CD4-positive, alpha-beta memory T cell (primary cell): ENCODE measurements at places on chromosomes 12 and 14.
A peak's percentile ranks its signal among the peaks of the same experiment; 100 is the strongest.

- DNase-seq = no peak
Measured at GRCh38 chr12:67447180-67447579, 178.0 kb downstream of the CAND1 start.

DNA sequence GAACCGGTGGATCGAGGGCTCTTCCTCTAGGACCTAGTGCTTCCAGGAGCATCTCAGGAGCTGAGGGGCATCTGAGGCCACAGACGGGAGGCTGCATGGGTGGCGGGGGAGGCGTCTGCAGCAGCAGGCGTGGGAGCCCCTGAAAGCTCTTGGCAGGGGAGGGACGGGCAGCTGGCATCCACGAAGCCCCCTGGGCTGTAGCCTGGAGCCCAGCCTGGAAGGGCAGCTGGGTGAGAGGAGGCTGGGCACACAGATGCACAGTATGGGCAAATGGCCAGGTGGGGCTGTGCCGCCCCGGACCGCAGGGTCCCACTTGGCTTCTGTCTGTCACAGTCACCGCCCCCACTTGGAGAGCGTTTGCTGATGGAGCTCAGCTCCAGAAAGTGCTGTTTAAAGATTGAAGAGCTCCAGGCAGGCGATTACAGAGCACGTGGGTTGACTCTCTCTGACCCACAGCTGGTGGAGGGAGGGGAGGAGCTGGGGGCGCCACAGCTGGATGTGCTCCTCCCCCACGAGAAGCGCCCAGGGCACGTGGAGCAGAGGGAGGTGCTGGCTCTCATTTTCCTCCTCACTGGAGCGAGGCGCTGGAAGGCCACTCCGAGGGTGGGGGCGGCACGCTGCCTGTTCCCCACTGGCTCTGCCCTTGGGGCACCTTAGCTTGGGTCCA is 155.0 kb upstream of the C14orf180 start:
- no peak for DNase-seq

DNA sequence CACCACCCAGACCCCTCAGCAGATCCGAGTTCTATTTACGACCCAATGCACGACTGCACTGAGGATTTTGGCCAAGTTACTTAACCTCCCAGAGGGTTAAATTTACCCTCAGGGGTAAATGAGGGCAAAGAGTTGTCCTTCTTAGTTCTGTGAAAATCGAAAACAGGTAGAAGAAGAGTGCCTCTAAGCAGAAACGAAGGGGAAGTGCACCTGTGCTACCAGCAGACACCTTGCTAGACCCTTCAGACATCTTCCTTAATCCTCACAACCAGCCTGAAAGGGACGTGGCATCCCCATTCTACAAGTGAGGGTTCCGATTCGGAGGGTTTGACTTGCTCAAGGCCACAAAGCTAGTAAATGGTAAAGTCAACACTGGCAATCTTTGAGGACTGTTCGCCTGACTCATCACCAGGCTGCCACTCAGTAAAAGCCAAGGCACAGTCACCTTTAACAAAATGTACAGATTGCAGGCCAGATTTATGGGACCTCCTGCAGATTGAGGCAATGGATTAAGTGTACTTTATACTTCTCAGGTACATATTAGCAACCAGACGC is 1.6 kb downstream of the GSG1 start:
- peak; percentile 46 for DNase-seq

GRCh38 chr14:74526854-74527585 is 33.5 kb downstream of the ISCA2 start:
- DNase-seq = no peak

DNA sequence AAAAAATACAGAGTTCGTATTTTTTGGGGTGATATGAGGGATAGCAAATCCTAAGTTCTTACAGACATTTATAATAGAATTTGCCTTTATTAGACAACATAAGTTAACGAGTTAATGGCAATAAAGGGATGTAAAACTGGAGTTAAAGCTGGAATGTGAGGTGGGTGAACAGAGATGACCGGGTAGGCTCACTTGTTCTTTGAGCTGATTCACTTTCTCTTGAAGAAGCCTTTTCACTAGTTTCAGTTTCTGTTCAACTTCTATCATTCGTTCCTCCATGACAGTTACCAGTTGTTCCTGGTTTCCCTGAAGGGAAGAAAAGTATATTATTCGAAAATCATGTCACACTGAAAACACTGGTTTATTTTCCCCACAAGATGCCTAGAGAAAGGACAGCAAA is 57.7 kb upstream of the SAV1 start:
- DNase-seq = no peak

DNA sequence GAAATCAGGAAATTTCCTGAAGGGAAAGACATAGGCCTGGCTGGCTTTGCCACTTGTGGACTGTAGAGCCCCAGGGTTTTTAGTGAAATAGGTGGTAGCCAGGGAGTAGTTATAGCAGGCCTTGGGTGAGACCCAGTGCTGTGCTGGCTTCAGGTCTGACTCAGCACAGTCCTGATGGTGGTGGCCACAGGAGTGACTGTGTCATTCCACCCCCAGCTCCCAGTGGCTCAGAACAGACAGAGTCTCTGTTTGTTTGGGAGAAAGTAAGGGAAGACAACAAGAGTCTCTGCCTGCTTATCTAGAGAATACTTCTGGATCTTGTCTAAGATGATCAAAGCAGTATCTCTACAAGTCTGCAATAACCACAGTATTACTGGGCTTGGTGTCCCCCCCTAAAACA is 27.5 kb upstream of the OR6J1 start:
- DNase-seq = no peak

GRCh38 chr12:24708718-24709117 is 240.2 kb downstream of the BCAT1 start:
- DNase-seq = no peak

DNA sequence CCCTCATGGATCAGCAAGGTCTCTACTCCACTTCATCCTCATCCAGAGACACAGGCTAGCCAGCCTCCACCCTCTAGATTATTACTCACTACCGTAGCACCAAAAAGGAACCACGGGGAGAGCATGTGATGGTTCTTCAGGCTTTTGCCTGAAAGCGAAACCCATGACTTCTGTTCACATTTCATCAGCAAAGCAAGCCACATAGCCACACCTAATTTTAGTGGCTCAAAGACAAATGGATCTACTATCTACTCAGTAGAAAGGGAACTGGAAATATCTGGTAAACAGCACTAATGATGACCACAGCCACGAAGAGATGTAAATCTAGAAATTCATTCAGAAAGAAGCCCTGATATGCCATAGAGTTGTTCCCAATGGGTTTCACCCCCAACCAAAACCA is 51.4 kb downstream of the VCPKMT start:
- DNase-seq = peak; percentile 84

GRCh38 chr14:55085060-55085660 is 33.7 kb downstream of the MAPK1IP1L start:
- DNase-seq = no peak

DNA sequence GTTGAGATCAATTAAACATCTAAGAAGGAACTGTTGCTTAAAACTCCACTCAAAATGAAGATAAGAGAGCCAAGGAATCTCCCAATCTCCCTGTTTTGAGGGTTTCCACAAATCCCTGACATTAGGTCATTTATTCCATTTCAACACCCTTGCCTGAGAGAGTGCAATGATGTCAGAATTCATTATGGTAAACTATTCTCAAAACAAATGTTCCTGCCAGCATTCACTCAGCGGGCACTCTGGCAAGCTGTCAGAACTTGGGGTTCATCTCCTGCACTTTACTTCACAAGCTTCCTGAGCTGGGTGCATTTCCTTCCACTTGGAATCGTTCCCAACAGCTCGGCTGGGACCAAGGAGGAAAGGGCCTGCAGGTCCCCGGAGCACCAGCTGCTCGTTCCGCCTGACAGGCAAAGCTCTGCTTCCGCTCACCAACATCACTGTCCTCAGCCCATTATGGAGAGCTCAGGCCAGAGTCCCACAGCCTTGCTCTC is 117.8 kb downstream of the TTC7B start:
- DNase-seq = no peak

- DNase-seq = no peak
Measured at GRCh38 chr12:120941846-120942405, 36.4 kb upstream of the HNF1A start.

DNA sequence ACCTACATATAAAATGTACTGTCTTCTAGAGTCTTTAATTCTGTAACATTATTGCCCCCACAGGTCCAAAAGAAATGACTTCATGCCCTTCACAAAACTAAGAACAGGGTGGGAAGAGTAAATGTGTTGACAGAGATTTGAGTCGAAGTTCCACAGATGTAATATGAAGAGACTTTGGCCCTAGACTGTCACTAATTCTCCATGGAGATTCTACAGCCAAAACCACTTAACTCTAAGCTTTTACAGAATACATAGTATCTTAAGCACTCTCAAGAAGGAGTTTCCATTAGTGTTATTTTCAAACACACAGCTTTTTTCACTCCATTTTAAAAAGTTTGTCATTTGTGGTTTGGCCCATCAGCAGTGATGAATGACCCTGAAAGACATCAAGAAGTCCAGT is 56.3 kb downstream of the ABCC9 start:
- no peak for DNase-seq

- DNase-seq = no peak
Measured at GRCh38 chr12:91515944-91516694, 333.5 kb upstream of the DCN start.
